T-helper 17 cell (primary cell): ENCODE measurements at places on chromosomes 12 and 14. TPM values are rescaled to one million over a fixed set of nuclear protein-coding genes. Genes with fewer than 3 reads are reported as not detected.

The CLEC1B gene
- 21.1 TPM for total RNA-seq

The DDX55 gene
- 26.0 TPM for total RNA-seq

DNA sequence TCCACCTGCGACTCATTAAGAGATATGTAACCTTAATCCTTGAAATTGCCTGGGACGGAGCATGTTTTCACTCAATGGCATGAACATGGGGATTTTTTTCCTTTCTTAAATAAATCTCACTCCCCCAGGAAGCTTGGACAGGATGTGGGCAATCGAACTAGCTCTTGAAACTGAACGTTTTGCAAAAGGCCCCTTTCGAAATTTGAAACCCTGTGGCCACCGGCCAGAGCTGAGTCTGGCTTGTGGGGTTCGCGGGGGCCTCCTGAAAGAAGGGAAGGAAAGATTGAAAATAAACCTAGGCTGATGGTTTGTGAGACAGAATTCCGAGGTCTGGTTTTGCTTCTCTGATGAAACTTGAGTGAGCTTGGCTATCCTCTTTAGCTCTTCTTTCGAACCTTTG lies 101.4 kb upstream of the RTL1 start:
- no peak for DNase-seq

- DNase-seq: no peak
Observed at GRCh38 chr12:15851919-15852318, 30.3 kb upstream of the STRAP start.

GRCh38 chr12:54279227-54279631 lies 693 bp downstream of the CBX5 start:
- no peak for DNase-seq

GRCh38 chr14:105026033-105026785 lies 5.3 kb upstream of the CDCA4 start:
- DNase-seq: no peak

The ATP2A2 gene
- total RNA-seq: 109 TPM

GRCh38 chr12:27460471-27460978 lies 14.0 kb downstream of the SMCO2 start:
- DNase-seq: no peak

- DNase-seq: no peak
Observed at GRCh38 chr12:53729644-53730043, 2.4 kb upstream of the CALCOCO1 start.

GRCh38 chr14:69963966-69964365 lies 84.8 kb downstream of the SMOC1 start:
- no peak for DNase-seq

The CISTR gene
- total RNA-seq: not detected

The RIPK3 gene
- total RNA-seq: 22.7 TPM

DNA sequence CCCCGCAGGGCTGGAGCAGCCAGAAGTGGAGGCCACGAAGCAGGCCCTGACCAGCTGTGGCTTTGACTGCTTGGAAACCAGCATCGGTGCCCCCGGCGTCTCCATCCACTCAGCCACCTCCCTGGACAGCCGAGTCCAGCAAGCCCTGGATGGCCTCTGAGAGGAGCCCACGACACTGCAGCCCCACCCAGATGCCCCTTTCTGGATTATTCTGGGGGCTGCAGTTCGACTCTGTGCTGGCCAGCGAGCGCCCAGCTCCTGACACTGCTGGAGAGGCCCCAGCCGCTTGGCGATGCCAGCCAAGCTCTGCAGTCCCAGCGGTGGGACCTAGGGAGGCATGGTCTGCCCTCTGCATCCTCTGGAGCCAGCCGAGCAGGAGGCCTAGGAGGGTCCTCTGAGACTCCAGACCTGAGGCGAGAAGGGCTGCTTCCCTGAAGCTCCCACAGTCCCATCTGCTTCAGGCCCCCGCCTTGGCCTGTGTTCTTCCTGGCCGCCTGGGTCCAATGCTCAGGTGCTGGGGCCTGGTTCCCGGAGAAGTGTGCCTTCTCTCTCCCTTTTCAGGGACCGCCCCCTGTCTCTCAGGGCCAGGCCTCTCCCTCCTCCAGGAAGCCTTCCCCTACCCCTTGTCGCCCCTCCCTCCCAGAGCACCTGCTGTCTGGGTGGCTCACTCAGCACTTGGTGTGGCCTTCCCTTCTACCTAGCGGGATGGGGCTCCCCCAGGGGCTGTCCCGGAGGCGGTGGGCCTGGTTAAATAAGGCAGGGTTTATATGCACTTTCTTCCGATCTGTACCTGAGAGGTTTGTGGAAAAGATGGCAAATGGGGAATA lies 23.0 kb downstream of the MVK start:
- no peak for DNase-seq
